ENCODE measurements at places on chromosomes 7 and 10.

DNA sequence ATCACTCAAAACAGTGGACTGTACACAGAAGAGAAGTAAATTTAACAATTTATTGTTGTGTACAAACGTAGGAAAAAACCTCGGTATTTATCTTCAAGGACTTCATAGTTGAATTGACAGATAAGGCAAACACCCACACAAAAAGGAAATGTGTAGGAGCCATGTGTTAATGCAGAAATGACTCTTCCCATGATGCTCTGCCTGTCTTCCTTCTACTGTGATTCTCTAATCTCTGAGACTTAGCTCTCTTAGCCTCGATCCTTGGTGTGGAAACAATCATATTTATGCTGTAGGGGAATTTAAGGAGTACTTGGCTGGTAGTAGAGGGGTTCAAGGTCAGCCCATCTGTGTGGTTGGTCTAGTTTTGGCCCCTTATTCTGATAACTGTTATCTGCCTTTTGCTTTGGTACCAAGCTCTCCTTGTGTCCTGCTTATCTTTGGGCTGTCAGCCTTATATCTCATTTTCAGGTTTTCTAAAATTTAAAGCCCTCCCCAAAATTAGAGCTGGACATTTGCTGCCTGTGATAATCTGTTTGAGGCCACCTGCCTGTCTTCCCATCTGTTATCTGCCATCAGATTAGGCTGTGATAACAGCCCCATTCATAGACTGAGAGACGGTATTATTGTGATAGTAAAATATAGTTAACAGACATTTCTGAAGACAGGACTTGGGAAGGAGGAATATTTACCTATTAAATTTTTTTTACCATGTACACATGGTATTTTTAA lies 81.7 kb downstream of the GPR85 start:
- DNase-seq, result no peak

- no peak for DNase-seq
Measured at GRCh38 chr7:51126813-51127617, 189.6 kb downstream of the COBL start.

DNA sequence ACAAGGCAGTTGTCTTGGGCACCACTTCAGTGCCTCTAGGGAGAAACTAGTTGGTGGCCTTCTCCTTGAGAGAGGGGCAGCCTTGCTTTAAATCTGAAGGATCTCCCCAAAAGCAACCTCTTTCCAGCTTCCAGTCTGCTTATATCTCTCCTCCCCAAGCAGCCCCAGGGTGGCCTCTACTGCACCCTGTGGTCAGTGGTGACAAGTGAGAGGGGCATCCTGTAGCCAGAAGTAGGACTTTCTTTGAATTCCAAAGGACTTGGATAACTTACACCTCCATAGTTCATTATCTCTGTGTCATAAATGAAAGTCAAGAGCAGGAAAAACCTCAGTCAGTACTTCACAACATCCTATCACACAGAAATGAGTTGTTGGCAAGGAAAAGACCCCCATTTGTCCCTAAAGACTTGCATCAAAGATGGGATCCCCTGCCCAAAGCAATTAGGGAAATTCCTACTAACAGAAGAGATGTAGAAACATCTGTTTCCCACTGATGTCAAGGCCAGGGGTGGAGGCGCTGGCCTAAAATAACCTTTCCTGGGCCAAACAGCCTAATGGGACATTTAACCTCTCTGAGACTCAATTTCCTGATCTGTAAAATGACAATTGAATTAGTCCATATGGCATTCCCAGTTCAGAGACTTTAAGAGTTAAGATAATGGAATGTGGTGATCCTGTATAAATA lies 44.0 kb upstream of the ANKRD1 start:
- DNase-seq, result no peak

GRCh38 chr7:80249619-80250295 lies 115.1 kb downstream of the GNAI1 start:
- DNase-seq, result no peak

DNA sequence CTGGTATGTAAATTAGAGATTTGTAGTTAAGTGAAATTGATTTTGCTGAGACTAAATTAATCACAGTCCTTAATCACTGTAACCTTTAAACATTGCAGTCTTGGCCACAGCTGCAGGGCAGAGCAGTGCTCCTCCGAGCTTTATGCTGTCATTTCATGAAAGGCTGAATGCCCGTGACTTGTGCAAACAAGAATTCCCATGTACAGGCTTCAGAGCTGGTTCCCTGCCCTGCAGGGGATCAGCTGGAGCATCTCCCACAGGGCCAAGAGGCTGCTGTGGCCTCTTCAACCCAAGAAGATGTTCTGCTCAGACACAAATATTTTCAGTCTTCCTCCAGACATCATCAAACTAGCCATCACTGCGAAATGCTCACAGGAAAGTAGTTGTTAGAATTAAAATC lies 419.1 kb downstream of the AUTS2 start:
- no peak for DNase-seq

DNA sequence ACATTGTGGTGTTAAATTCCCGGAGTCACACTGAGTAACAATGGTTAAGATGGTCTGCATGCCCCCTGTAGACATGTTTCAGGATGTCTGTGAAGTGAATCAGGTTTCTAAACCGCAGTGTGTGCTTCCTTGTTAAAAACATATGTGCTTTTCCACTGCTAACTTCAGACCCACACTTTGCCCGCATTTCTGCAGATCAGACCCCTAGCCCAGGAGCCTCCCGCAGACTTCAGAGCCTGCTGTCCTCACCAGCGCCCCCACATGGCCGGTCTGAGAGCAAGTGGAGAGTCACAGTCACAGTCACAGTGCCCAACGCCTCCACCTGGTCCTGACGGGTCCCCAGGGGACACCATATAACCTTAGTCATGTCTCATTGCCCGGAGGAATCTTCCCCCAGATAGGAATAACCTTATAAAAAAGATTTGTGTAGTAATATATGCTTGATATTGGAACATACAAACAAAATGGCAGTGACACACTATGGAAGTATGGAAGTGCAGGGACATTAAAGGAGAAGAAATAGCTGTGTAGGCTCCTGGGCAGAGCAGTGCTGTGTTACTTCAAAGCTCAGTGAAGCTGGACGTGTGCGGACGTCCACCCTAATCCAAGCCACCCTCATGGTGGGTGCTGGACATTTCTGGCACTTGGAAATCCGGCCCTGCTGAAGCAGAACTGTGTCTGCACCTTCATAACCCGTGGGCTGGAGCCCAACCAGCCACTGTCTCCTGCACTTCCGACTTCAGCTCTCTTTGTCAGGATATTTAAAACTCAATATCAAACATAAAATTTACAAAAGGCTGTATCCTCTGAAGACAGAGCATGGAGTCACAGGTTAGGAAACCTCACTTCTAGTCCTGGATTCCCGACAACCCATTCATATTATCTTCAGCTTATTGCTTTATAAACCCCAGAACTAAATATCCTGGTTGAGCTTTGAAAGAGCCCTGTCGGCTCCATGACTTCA lies 29.0 kb downstream of the GSTO2 start:
- no peak for DNase-seq

- DNase-seq, result no peak
Measured at GRCh38 chr10:73577788-73578187, 13.4 kb downstream of the USP54 start.

- DNase-seq, result no peak
Measured at GRCh38 chr7:36048141-36048901, 104.7 kb upstream of the EEPD1 start.

DNA sequence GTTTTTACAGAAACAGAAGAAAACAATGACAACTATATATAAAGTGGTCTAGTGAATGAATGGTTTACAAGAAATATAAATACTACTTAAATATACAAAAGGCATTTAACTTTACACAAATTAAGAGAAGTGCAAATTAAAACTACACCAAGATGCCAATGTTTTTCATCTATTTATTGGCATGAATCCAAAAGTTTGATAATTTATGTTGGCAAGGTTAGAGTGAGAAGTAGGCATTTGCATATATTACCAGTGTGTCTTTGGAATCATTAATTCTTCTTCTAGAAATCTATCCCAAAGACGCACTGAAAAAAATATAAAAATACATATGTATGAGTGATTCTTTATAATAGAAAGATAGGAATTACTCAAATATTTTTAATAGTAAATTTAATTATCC lies 457.4 kb downstream of the MDFIC start:
- no peak for DNase-seq

GRCh38 chr10:19728376-19728775 lies 87.9 kb upstream of the PLXDC2 start:
- no peak for DNase-seq

GRCh38 chr7:149719912-149720335 lies 53.5 kb downstream of the ZNF467 start:
- DNase-seq, result no peak

DNA sequence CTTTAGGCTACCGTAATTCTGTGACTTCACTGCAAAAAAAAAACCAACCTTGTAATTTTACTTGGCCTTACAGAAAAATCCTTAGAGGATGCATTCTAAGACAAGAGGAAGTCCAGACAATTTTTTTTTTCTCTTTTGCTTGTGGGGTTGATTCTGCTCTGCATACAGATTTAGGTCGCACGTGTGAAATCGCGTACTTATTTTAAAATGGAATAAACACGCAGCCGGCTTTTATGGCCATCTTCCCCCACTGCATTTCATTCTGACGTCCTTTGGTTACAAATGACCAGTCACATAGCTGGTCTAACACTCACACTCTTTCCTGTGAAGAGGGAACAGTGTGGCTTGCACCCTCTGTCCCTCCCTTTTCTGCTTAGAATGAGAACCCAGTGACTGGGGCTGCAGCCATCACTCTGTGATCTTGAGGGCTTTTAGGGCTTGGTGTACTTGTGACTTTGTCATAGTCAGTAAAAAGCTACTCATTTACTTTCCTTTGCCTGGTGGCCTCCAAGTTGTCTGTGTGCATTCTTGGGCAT lies 63.6 kb upstream of the CARD11 start:
- DNase-seq, result no peak

- no peak for DNase-seq
Measured at GRCh38 chr7:73638911-73639310, 14.6 kb upstream of the MLXIPL start.

DNA sequence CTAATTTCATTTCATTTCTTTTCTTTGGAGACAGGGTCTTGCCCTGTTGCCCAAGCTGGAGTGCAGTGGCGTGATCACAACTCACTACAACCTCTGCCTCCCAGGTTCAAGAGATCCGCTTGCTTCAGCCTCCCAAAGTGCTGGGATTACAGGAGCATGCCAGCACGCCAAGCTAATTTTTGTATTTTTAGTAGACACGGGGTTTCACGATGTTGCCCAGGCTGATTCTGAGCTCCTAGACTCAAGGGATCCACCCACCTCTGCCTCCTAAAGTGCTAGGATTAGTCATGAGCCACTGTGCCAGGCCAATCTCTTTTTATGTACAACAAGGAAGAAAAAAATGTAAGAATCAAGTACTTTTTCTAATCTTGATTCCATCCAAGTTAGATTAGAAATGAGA lies 10.7 kb upstream of the KMT2E start:
- no peak for DNase-seq

- DNase-seq, result no peak
Measured at GRCh38 chr7:117485118-117485620, 5.3 kb downstream of the CFTR start.

- no peak for DNase-seq
Measured at GRCh38 chr10:112570585-112570984, 123.6 kb downstream of the VTI1A start.

- DNase-seq, result no peak
Measured at GRCh38 chr10:103820101-103821062, 35.0 kb downstream of the SH3PXD2A start.

- DNase-seq, result no peak
Measured at GRCh38 chr7:141349804-141350203, 201.4 kb upstream of the AGK start.

GRCh38 chr10:45444976-45445898 lies 71.2 kb downstream of the ALOX5 start:
- no peak for DNase-seq

DNA sequence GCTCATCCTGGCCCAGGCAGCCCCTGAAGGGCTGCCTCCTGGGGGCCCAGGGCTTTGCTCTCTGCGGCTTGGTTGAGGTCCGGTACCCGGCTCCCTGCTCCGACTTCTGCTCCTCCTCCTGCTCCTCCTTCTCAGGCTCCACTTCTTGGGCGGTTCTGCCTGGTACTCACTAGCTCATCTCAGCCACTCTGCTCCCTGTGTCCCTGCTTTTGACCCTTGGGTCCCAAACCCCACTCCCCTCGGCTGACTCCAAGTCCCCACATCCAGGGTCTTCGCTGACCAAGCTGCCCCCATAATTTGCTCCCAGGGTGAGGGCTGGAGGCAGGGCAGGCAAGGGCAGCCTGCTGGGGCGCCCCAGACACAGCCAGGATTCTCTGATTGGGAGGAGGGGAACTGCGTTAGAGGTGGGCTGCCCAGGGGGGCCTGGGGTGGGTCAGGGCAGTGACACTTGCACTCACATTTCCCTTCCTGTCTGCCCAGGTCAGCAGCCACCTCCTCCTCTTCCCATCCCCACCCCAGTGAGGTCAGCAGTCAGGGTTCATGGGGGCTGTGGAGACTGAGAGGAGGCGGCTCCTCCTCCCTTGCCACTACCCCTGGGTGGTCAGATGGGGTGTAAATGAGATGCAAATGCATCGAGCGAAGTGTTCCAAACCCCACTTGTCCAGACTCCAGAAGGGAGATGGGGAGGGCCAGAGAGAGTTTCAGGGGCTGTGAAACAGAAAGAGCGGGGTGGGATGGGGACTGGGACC lies 2.2 kb downstream of the SMARCD3 start:
- DNase-seq, result no peak

- DNase-seq, result no peak
Measured at GRCh38 chr7:68407460-68407859, 1190.8 kb upstream of the AUTS2 start.

GRCh38 chr7:50418086-50418515 lies 32.0 kb downstream of the FIGNL1 start:
- DNase-seq, result peak; percentile 49

GRCh38 chr10:6518791-6519429 lies 61.2 kb downstream of the PRKCQ start:
- no peak for DNase-seq

DNA sequence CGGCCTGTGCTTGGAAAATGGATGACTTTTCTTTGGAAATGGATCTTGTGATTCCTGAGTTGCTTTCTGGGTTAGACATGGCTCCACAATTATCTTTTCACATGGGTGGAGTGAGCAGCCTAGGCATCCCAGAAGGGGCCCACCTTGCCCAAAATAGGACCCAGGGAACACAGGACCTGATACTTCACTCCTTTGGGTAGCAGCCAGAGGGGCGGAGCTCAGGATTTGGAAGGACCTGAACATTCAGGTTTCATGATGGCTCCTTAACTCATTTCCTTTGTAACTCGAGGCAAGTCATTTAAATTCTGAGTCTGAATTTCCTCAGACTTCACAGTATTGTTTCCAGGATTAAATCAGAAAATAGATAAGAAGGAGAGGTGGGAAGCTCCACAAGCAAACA lies 178.3 kb upstream of the ZMIZ1 start:
- no peak for DNase-seq

DNA sequence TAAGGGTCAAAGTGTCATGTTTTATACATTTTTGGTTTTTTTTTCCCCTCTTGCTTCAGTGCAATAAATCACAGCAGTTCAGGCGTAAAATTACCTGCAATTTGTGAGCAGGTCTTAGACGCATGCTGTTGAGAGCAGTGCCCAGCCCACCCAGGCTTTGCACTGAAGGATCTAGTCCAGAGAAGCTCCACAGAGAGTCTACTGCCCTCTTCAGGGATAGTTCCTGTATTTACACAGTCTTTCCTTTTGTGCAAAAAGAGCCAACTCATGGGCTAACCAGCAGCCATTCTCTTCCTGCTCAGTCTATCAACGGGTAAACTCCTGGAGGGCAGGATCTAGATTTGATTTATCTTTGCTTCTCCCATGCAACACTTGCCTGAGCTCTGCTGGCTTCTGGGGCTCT lies 82.2 kb upstream of the NAMPT start:
- DNase-seq, result no peak
